ENCODE measurements at places on chromosomes 3 and 15.

- no peak for DNase-seq
These were observed 5.6 kb downstream of the ALPK3 start for GRCh38 chr15:84822653-84823281.

- no peak for DNase-seq
These were observed 20.3 kb upstream of the PPP4R2 start for GRCh38 chr3:72976281-72976741.

DNA sequence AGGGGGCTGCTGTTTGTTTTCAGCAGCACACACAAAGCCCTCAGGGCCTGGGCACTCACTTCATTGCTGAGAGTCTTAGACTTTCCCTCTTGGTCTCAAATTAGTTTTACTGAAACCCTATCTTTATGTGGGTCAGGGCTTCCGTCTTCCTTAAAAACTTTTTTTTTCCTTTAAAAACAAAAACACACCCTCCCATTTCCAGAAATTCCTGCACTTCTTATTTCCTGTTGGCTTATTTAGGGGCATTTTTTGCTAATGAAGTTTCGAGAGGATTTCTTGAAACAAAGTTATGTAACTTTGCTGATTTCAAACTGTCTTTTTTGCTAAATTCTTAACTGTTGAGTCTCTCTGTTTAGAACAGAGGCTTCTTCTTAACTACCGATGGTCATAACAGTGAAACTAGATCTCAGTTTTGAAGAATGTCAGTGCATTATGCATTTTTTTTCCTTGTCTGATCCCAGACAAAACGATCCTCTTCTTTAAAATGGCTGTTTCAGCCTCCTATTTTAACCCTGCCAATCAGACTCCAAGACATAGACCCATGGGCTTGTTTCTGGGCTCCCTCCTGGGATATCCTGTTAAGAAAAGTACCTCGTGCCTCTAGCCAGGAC is 23.3 kb downstream of the ANAPC13 start:
- no peak for DNase-seq

DNA sequence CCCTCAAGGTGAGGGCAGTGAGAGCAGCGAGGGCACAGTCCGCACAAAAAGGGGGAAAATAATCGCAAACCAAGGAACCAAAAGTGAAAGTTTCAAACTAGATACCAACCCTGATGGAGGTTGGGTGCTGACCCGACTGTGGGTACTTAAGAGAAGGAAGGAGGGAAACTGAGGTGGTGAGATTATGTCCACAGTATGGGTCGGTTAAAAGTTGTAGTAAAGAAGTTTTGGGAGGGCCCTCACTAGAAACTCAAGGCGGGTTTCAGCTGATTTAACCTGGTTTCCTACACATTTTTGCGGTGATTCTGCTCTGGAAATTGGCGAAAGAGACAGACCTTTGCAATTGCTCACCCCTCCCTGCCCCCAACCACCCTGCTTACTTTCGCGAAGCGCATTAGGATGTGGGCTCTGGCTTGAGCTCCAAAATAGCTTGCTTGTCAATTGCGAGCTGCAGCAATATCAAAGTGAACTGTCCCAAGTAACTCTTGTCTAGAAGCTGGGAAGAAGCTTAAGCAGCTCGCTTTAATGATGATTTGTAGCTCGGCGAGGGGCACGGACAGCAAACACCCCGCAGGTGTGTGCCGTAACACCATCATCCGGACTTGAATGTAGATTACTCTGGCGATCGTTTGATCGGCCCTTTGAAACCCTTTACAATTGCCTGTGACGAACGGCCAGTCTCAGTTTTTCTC is 15.8 kb downstream of the SOX2 start:
- no peak for DNase-seq

- DNase-seq, result no peak
These were observed 6.8 kb downstream of the GCNT3 start for GRCh38 chr15:59618406-59618805.

DNA sequence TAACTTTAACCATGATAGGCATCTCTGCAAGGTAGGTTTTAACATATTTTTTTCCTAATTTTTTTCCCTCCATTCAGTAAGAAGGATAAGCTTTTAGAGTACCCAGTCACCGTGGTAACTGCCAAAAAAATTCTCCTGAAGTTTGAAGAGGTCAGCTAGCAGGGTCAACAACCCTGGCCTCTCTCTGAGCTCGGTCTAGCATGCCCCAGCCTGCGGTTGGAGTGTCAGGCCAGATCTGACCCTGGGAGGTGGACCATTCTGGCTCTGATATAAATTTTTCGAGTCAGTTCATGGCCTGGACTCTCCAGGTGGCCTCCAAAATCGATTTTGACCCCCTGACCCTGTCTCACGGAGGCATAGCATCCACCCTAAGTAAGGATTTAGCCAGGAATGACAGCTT is 29.7 kb downstream of the SOX2 start:
- no peak for DNase-seq

- no peak for DNase-seq
These were observed 172.1 kb upstream of the COL8A1 start for GRCh38 chr3:99466331-99466730.

DNA sequence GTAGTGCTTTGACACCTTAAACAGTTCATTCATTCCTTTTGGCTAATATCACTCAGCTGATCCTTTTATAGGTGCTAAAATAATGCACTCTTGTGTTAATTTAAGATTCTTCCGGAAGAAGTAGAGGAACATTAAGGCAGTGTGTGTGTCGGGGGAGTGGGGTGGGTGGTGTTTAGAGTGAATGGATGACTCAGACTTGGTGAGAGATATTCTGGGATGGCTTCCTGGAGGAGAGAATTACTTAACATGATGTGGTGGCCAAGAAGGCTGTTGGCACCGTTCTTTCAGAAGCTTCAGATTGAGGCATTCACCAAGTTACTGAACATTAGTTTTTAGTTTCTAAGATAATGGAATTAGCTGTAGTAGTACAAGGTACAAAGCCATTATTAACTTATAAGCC is 125.6 kb upstream of the ROPN1 start:
- no peak for DNase-seq

DNA sequence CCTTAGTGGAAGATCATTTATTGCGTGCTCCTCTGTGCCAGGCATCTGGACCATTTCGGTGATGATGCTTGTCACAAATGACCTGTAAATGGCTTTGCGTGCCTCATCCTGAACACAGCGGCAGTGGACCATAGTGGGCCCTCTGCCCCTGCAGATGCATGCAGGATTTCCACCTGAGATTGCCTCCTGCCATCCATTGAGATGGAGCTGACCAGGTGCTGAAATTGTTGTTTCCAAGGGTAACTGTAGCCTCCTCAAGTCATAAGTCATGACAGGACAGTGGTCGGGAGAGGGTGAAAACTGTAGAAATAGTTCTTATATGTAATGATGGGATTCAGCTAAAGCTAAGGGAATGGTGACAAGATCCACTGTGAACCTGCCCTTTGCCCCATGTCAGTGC is 35.5 kb downstream of the CLSTN2 start:
- DNase-seq, result no peak

DNA sequence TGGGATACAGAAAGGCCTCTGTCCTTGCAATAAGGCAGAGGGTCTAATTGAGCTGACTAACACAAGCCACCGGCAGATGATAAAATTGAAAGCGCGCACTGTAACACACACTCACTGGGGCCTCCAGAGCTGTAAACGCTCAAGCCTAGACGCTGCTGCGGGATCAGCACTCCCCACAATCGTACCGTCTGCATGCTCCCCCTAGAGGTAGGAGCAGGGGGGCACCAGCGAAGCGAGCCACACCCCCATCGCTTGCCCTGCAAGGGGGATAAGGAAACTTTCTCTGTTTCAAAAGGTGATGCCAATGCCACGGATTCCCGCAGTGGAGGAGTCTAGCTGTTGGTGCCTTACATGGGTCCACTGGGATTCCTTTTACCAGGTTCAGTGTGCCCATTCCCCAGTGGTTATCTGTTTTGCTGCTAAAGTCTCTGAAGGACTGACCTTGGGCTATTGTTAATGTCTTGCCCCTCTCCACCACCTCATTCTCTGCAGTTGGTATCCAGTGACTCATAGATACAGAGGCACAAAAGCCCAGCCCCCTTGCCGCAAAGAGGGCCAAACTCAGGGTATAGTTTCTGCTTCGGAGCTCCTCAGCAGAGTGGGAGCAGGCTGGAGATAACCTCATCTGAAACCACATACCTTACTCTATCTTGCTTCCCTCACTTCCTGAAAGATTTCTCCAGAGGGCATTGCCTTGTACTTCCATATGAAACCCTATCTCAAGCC is 139.3 kb upstream of the KBTBD8 start:
- no peak for DNase-seq

GRCh38 chr3:56361731-56362130 is 106.5 kb downstream of the ERC2 start:
- no peak for DNase-seq

DNA sequence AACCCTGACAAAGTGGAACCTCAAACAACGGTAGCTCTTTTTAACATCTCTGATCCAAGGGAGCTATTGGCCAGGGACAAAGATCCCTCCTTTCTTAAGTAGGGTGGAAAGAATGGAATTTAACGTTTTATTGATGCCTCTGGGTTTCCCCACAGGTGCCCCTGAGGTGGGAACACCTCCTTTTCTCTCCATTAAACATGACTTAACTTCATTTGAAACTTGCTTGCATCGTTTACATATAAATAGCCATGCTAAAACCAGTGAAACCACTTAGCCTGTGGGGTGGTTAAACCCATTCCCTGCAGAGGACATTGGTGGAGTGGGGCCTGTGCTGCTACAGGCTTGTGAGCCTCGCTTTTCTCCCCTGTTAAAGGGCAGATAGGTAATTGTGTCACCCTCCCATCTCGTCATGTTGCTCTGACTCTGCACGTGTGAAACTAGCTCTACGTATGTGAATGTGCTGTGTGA is 9.7 kb downstream of the CGNL1 start:
- no peak for DNase-seq

Measured in activated CD4-positive, alpha-beta T cell treated with anti-CD3 and anti-CD28 coated beads for 1 hour (primary cell).